Activated CD4-positive, alpha-beta T cell treated with anti-CD3 and anti-CD28 coated beads for 1 hour (primary cell): ENCODE measurements at places on chromosomes 11 and 22.

DNA sequence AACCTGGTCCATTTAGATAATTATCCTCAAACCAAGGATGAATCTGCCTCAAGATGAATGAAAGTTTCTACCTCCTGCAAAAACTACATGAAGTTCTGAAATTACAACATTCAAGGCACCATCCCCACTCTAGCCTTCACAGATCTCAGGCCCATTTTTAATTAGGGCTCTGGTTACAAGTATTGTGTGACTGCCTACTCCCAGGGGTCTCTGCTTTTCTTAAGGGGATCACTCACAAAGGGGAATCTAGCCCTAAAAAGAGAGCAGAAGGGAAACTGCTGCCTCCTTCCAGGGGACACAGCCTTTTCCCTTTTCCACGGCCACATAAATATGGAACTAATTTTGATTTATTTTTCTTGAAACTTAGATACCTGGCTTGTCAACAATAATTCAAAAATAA, 17.4 kb upstream of the TMEM135 start:
- no peak for DNase-seq

GRCh38 chr11:10798330-10798928, 10.3 kb downstream of the EIF4G2 start:
- no peak for DNase-seq

DNA sequence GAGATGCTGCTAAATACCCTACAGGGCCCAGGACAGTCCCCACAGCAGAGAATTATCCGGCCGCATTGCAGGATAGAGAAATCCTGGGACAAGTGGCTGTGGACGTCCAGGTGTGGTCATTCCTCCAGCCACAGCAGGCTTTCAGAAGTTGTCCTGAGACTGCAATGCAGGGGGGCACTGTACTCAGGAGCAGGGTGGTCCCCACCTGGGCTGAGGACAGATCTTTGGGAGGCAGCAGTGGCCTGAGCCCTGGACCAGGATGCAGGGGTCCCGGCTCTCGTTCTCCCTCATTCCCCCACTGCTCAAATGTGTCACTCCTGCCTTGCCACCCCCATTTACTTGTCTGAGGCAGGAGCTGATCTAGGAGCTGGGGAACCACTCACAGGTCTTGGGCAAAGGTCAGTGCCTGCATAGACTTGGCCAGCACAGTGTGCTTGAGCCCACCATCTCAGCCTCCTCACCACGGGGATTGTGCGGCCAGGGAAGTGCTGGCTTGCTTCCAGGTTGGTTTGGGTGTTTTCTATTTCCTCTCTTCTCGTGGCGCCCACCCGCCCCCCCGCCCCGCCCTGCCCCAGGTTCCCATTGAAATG, 15.3 kb downstream of the LINC01488 start:
- DNase-seq = no peak

GRCh38 chr11:117492578-117493251, 165.1 kb downstream of the CEP164 start:
- DNase-seq = no peak

DNA sequence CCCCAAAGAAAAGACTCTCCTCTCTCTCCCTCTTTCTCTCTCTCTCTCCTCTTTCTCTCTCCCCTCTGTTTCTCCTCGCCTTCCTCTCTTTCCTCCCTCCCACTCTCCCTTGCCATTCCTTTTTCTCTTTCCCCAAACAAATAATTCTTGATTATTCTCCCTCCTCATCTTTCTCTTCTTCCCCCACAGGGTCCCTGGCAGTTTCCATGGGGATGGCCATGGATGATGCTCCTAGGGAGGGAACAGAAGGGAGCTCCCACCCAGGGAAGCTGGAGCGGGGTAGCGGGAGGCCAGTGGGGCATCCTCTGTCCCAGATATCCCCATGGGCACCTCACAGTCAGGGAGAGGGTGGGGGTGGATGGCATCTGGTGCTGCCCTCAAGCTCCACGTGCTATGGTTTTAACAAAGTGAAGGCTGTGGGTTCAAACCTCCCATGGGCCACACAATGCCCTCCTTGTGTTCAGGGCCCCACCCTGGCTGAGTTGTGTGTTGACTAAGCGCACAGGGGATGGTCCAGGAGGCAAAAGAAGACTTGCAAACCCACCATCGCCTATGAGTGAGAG, 266.4 kb downstream of the BUD13 start:
- no peak for DNase-seq

- no peak for DNase-seq
Measured at GRCh38 chr11:64444838-64445441, 86.0 kb downstream of the RPS6KA4 start.

GRCh38 chr11:117361432-117361831, 33.8 kb downstream of the CEP164 start:
- DNase-seq = no peak

GRCh38 chr11:131696690-131697089, 326.3 kb downstream of the NTM start:
- DNase-seq = no peak

- DNase-seq = no peak
Measured at GRCh38 chr11:122883646-122883979, 1.1 kb downstream of the JHY start.

DNA sequence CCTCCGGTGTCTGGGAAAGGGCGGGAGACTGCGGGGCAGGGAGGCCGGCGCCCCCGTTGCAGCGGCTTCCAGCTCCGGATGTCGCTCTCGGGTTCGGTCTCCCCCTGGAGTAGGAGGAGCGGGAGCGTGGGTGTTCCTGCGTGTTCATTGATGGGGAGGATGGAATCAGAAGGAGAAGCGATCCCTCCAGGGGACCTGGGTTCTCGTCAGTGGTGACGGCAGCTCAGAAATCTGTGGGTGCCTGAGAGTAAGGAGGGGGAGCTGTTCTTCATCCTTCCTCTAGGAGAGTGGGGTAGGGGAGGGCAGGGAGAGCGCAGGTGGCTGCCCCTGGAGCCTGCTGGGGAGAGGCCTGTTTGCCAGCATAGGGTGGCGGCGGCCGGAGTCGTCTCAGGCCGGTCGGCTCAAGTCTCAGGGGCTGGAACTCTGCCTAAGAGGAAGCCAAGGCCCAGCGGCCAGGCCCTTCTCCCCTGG, 1.1 kb downstream of the UBASH3B start:
- no peak for DNase-seq

DNA sequence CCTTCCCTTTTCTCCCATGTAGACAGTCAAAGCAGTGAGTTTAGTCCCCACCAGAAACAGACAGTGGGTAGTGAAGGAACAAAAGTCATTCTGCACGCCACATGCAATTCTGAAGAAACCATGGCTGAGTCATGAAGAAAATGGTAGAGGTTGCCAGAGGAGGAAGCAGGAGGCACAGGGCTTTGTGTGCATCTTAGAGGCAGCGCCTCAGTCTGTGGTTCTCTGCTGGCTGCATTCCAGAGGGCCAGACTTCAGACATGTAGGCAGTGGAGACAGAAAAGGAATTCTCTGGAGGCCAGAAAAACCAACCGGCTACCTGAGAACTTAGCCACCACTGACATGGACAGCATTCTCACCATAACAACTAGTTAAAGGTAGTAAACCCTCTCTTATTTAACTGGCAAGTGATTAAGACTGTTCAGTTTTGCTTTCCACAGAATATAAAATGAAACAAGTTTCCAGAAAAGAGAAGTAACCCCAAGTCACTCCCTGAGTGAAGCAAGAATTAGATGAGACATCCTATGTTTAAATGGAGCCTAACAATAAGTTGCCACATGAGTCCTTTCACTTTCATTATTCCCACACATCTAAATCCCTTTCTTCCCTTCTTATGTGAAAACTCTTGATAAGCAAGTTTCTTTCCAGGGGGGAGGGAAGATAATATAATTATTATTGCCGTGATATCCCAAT, 556.1 kb downstream of the SOX6 start:
- DNase-seq = no peak

DNA sequence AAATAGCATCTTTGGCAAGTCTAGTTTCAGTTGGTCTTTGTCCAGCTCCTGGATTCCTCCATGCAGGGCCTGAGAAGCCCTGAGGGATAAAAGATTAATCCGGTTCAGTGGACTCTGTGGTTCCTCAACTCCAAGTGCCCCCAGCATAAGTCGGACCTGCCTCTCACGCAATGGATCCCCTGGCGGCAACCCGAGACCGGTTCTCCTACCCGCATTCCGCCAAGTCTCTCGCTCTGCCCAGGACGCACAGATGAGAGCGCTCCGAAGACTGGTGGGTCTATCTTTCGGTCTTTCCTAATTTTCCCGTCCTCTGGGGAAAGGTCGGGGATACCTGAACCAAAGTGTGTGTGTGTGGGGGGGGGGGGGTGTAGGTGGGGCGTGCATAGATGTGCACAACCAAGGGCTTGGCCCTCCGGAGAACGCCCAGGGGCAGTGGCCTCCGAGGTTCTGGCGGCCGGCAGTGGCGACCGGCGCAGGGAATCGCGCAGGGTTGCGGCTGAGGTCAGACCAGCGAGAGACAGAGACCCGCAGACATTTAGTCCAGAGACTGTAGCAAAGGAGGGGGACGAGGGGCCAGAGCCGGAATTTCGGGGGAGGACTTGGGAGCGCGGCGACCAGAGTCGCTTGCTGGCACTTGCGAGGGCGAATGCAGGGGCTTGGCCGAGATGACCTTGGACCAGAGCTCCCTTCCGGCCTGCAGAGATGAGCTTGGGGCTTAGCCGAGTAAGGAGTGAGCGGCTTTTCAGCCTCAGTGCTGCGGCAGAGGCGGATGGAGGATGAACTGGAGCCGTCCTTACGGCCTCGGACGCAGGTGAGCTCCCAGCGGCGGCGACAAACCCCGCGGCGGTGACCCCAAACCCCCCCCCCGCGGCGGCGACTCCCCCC, 712 bp upstream of the SLC2A11 start:
- no peak for DNase-seq
